ENCODE measurements at places on chromosomes 6 and 20.

DNA sequence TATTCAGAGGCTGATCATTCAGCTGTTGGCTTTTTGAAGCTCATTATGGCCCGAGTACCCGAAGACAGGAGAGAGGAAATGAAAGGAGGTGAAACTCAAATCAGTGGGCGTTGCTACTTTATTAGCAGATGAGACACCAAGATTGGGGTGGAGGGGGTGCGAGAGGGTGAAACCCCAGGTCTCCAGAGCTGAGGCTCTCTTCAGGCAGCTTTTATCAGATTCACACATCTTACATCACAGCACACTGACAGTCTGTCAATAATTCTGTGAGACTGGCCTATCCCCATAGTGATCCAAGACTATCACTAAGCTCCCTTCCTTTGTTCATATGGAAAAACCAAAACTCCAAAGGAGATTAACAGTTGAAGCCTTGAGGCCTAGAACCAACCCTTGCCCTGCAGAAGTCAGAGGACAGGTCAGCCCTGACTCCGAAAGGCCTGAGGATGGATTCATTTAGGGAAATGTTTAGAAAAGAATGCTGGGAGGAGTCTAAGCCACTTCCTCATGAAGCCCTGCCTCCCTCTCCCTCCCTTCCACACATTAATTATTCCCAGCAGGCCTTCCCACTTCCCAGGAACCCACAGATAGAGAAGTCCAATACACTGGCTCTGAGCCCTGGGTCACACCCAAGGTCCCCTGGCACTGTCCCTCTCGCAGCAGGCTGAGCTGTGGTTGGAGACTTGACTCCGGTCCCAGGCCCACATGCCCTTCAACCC lies 23.2 kb downstream of the TRERF1 start:
- DNase-seq: no peak

GRCh38 chr6:105304825-105305224 lies 98.1 kb downstream of the PREP start:
- DNase-seq: no peak

GRCh38 chr6:34468378-34468892 lies 2.6 kb downstream of the PACSIN1 start:
- DNase-seq: no peak

GRCh38 chr20:63898882-63899558 lies 4.1 kb downstream of the DNAJC5 start:
- no peak for DNase-seq

DNA sequence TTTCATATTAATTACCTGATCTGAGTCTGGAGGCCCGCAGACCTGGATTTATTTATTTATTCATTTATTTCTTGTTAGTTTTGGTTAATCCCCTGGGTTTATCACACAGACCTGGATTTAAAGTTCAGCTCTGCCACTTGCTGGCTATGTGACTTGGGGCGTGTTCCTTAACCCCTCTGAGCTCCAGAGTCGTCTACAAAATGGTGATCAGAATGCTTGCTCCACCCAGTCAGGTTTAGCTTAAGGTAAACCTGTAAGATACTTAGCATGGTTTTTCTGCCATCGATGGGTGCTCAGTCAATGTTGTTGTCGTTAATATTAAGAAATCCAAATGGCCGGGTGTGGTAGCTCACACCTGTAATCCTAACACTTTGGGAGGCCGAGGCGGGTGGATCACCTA lies 23.4 kb downstream of the SHLD1 start:
- DNase-seq: no peak

GRCh38 chr20:58452667-58453255 lies 62.4 kb downstream of the APCDD1L start:
- no peak for DNase-seq

DNA sequence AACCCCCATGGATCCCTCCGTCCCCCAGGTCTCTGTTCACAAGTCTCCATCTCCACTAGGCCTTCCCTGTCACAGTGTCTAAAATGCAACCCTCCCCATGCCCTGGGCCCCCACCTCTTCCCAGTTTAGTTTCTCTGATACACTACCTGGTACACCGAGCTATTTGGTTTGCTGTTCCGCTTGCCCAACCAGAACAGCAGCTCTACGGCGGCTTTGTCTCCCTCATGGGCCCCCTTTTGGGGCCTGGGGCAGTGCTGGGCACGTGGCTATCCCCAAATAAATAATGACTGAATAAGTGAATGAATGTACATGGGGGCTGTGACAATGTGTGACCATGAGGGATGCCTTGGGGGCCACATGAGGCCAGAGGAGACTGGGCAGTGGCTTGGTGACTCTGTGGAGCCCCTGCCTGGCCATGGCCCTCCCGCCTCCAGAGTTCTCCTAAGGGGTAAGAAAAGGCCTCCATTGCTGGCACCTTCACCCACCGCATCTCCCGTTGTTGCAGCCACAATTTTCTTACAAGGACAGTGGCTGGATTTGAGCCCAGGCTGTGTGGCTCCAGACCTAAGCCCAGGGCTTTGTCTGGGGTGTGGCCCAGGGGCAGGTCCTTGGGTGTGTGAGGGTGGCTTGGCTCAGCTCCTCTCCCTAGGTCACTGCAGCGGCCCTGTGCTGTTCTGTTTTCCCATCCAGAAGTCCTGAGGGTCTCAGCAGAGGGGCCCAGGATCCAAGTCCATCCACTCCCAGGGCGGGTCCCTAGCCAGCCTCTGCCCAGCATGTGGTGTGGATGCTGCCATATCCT lies 408.5 kb upstream of the SULF2 start:
- no peak for DNase-seq

GRCh38 chr20:3716195-3716834 lies 3.9 kb upstream of the SIGLEC1 start:
- peak; percentile 64 for DNase-seq

DNA sequence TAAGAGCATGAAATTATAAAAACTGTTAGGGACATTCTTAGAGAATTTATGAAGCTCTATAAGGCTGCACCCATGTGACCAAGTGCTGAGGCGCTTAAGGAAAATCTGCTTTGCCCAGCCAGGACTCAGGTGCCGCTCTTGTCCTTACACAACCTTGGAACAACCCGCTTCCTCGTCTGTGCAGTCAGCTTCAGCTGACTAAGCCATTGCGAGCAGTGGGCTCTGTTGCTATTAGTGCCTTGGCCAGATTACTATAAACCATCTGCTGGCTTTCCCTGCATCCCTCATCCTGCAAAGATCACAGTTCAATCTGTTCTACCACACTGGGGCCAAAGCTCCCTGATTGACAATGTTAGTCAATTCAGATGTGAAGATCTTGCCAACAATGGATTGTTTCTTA lies 89.1 kb upstream of the E2F3 start:
- DNase-seq: no peak

DNA sequence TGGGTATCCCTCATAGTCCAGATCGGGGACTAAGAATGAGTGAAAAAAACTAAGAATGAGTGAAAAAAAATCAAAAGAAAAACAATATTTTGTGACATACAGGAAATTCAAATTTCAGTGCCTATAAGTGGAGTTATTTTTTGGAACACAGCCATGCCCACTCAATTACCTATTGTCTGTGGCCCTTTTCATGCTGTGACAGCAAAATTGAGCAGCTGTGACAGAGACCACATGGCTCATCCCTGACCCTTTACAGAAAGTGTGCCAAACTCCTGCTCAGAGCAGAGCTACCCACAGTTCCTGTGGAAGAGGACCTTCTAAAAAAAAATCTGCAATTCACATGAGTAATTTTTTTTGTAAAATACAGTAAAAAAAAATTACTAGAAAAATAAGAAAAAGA lies 1.4 kb downstream of the NCR2 start:
- no peak for DNase-seq

GRCh38 chr6:168035661-168036545 lies 38.4 kb downstream of the KIF25 start:
- peak; percentile 30 for DNase-seq

GRCh38 chr20:14918976-14919375 lies 581.6 kb upstream of the FLRT3 start:
- DNase-seq: no peak

GRCh38 chr6:133632206-133632605 lies 256.7 kb upstream of the TCF21 start:
- peak; percentile 46 for DNase-seq

- no peak for DNase-seq
Observed at GRCh38 chr6:154471609-154472362, 38.7 kb downstream of the CNKSR3 start.

DNA sequence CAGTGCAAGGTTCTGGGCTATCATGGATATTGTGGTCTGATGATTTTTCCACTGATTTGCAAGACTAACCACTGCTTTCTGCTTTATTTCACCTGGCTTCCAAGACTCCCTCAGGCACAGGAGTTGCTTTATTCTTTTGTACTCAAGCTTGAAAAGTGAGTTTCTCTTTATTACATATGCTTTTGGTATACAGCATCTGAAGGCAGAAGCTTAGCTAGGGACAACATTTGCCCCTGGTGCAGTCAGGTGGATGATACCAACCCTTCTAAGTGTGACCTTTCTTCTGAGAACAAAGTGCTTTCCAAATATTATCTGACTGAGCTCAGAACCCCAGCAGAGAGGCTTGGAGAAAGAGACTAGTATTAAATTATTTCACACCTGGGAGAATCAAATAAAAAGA lies 94.0 kb upstream of the PHACTR1 start:
- DNase-seq: no peak

DNA sequence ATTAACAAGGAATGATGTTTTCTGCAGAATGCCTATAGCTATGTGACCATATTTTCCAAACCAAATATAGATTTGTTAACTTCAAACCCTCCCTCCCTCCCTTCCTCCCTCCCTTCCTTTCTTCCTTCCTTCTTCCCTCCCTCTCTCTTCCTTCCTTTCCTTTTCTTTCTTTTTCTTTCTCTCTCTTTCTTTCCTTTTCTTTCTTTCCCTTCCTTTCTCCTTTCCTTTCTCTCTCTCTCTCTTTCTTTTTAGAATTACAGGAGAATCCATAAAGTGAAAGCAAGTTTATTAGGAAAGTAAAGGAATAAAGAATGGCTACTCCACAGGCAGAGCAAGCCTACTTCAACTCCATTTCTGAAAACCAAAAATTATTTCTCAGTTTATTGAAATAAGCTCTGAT lies 153.0 kb downstream of the AHI1 start:
- no peak for DNase-seq

GRCh38 chr6:157283330-157283898 lies 39.9 kb downstream of the TMEM242 start:
- DNase-seq: no peak

DNA sequence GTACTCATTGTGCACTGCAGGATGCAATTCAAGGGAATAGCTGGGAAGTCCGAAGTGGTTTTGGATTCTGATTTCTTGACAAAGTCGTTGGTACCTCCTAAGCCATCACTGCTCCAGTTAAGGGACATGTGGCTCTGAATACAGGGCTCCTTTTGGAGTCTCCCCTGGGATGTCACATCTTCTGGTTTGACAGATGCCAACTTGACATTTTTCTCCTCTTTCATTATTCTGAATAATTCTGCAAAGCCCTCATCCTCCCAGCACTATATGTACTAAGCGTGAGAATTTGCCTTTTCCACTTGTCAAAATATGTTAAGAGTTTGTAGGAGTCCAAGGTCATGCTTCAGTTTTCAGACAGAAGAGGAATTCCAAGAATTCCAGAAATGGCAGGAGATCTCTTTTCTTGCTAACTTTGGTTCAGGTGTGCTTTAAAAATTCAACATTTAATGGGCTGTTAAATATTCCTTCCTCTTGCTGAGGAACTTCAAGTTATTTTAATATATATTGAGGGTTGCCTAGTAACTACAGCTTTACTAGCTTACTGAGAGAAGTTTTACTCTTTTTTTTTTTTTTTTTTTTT lies 38.7 kb downstream of the DOK5 start:
- DNase-seq: no peak

- peak; percentile 59 for DNase-seq
Observed at GRCh38 chr6:44126320-44127149, 717 bp downstream of the MRPL14 start.

GRCh38 chr6:5718231-5718947 lies 288.3 kb downstream of the NRN1 start:
- DNase-seq: no peak

DNA sequence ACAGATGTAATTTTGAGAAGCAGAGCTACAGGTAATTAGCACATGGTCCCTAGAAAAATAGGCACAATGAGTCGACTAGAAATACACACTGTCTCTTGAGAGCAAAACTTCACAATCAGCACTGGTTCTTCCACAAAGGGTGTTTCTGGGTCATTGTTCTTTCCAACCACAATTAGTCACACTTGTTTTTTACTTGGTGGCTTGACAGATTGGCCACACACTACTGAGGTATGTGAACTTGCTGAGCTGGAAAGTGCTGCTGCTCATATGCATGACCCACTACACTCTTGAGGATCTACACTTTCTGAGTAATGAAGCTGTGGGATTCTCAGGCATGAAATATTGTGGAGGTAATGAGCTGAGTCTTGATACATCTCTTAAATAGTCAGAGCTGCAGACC lies 347.7 kb downstream of the BCKDHB start:
- peak; percentile 88 for DNase-seq

DNA sequence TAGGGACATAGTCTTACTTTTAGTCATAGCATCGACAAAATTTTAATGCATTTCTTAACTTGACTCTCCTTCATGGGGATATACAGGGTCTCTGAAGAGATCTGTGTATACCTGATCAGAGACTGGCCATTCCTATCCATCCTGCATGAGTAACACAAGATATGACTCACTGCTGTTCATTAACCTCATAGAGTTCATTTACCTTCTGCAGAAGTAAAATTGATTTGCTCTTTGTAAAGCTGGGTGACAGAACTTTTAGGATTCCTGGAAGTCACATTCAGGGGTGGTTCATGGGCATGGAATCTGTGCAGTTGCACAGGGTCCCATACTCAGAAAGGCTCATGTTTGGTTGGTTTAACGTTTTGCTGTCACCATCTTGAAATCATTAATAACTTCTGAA lies 53.2 kb downstream of the PDE7B start:
- DNase-seq: peak; percentile 50

GRCh38 chr6:3997177-3997770 lies 81.7 kb downstream of the FAM217A start:
- no peak for DNase-seq

DNA sequence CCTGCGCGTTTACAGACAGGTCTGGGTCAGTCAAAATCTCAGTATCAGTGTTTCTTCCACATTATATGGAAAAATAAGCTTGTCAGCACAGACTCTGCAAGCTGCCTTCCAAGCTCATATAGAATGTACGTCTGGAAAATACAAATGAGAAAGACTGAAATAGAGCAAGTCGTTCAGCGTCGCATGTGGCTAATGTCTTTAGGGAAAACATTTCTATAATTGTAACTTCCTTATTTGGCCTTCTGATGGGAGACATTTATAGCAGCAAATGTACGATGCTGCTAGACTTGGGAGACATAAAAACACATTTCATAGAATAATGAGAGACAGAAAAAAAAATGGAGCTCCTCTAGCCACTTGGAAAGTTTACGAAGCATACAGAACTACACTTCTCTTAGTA lies 122.2 kb downstream of the KIF16B start:
- DNase-seq: no peak

GRCh38 chr6:37538107-37538506 lies 38.4 kb upstream of the CCDC167 start:
- peak; percentile 70 for DNase-seq

GRCh38 chr6:28956331-28956730 lies 32.5 kb upstream of the TRIM27 start:
- no peak for DNase-seq

GRCh38 chr6:45072673-45073072 lies 255.5 kb upstream of the RUNX2 start:
- DNase-seq: no peak
